Mucosa of gallbladder (tissue), 1 donor: ENCODE measurements at places on chromosomes 2 and 18. TPM values are rescaled to one million over a fixed set of nuclear protein-coding genes. Genes with fewer than 3 reads are reported as not detected.

DNA sequence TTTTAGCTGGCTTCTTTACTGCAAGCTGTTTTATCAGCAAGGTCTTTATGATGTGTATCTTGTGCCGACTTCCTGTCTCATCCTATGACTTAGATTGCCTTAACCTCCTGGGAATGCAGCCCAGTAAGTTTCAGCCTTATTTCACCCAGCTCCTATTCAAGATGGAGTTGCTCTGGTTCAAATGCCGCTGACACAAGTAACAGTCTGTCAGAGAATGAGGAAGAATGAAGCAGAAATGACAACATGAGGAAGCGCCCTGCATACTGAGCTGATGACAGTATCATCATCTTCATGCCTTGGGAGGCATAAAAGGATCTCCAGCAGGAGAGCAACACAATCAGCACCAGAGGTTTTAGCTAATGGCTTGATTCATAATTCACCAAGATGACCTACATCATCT lies 309.4 kb downstream of the NBAS start:
- no peak for DNase-seq

DNA sequence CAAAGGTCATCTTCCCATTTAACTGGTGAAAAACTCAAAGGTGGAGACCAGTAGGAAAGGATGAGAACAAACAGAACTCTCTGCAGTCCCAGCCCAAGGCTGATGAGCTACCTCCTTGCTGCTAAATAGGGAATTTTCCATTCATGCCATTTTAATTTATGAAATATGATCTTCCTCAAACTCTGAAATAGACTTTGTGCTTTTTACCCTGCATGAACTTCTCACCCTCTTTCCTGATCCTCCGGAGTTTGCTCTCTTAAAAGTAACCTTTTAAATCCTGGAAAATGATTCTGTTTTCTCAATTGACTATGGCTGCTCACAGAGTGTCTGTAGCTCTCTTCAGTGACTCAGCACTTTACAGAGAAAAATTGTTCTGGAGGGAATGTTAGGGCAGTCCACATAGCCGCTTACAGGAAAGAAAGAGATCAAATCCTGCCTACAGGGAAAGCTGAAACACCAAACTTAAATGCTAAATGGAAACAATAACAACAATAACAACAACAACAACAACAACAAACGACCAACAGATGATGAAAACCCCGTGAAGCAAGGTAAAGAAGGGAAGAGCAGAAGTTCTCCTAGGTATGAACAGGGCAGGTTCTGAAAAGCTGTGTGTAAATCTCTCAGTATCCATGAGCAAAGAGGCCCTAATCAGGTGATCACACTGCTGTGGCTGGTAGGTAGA lies 79.8 kb upstream of the SESTD1 start:
- no peak for DNase-seq

- no peak for DNase-seq
Observed at GRCh38 chr2:140744379-140744778, 1386.4 kb downstream of the LRP1B start.

DNA sequence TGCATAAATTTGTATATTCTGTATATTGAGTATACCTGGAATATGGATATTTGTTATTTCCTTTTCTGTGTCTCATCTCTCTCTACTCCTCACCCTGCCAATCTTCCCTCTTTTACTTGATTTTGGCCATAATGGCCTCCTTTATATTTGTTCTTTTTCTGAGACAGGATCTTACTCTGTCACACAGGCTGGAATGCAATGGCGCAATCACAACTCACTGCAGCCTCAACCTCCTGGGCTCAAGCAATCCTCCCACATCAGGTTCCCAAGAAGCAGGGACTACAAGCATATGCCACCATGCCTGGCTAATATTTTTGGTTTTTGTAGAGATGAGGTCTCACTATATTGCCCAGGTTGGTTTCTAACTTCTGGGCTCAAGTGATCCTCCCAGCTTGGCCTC lies 30.5 kb downstream of the PREPL start:
- DNase-seq = no peak

DNA sequence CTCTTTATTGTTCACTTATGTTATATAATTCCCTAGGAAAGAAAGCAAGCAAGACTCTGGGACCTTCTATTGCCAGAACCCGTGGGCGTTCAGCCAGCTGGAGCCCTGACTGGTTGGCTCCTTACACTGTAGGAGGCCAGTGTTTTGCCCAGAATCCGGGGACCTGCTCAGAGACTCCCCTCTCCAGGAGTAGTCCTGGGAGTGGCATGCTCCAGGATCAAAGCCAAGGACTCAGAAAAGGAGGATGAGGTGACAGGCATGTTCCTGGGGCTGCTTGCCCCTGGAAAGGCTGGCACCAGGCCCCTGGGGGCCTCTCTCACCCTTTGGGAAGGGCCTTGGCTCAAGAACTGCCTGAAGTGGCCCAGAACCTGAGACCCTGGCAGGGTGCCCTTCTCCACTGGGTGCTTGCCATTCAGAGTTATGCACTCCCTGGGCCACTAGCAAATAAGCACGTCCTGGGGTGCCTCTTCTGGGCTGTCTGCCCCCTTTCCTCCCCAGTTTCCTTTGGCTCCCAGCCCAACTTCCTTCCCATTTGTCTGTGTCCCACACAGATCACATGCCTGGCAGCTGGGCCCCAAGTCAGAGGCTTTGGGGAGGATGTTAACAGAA lies 19.6 kb upstream of the KIF3C start:
- peak; percentile 75 for DNase-seq

GRCh38 chr2:147980940-147981528 lies 39.5 kb downstream of the ORC4 start:
- DNase-seq = no peak

- no peak for DNase-seq
Observed at GRCh38 chr2:183530333-183530901, 406.2 kb downstream of the NUP35 start.

DNA sequence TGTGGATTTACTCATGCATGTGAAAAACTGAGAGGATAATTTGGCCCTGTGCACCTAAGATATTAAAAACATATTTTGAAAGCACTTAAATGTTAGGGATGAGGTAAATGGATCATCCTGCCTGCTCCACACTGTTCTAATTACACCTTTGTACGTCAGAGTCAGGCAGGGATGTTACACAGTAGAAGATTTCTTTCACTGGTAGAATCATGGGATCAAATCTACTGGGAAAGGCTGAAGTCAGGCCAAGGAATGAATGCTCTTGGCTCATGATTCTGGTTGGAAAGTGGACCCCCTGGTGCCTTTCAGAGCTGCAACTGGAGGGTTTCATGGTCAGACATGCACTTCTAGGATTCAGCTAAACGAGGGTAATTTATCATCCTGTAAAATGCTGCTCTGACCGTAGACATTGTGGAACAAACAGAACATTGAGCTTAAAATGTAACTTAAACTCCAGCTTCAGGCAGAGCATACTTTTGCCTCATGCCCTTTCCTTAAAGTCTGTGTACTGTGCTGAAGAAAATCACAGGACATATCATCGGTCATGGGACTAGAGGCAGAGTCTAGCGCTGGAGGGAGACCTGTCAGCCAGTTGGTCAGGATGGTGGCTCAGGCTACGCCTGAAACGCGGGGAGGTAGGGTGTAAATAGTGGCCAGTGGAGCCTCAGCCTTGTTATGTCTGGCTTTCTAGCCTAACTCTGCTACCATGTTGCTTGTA lies 4.9 kb downstream of the KCNE4 start:
- DNase-seq = no peak

The TXNDC2 gene
- total RNA-seq = not detected

DNA sequence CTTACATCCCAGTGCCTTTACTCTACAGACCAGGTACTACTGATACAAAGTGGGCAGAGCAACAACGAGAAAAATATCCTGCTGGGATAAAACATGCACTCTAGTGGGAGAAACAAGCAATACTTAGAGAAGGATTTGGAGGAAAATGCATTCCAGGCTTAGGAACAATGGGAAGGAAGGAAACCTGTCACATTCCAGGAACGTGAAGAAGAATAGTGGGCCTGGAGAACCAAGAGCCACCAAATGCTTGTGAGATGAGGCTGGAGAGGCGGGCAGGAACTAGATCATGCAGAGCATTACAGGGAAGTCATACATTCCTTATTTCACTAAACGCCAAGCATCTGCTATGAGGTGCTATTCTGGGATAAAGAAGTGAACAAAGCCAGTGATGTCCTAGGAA lies 342.3 kb downstream of the DCC start:
- no peak for DNase-seq

DNA sequence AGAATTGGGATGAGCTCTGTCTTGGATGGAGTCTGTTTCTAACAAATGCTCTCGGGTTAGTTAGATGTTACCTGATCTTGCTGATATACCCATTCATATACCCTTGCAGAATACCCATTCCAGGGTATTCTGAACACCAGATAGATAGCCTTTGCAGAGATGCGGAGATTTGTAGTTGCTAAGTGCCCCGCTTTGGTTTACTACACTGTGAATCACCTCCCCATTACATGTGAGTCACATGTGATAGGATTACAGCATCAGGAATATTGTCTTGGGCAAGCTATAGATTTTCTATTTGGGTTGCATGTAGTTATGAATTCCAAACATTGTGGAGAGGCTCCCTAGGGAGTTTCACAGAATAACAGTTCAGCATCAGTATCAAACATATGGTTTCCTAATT lies 3.8 kb downstream of the VSNL1 start:
- DNase-seq = no peak

- DNase-seq = no peak
Observed at GRCh38 chr2:170579511-170579910, 135.6 kb upstream of the SP5 start.

The CYP26B1 gene
- total RNA-seq = 2.2 TPM
